ENCODE measurements at places on chromosomes 13 and 19.

- no peak for DNase-seq
These were observed 94.3 kb upstream of the IRS2 start for GRCh38 chr13:109880371-109881346.

DNA sequence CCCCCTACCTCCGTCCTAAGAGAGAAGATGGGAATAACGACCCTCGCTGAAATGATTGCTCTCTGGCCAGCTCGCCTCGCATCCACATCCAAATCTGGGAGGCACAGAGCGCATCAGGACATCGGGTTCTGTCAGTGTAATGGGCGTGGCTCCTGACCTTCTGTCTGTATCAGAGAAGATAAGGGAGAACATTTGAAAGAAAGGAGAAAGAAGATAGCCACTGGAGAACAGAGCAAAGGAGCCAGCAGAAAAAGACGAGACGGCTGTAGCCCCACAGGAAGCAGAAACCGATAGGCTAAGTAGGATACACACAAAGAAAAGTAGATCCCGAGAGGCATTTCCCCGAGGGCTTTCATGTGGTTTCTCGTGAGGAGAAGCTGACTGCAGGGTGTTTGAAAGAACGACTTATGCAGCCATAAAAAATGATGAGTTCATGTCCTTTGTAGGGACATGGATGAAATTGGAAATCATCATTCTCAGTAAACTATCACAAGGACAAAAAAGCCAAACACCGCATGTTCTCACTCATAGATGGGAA, 14.0 kb upstream of the GJB2 start:
- DNase-seq, result no peak

DNA sequence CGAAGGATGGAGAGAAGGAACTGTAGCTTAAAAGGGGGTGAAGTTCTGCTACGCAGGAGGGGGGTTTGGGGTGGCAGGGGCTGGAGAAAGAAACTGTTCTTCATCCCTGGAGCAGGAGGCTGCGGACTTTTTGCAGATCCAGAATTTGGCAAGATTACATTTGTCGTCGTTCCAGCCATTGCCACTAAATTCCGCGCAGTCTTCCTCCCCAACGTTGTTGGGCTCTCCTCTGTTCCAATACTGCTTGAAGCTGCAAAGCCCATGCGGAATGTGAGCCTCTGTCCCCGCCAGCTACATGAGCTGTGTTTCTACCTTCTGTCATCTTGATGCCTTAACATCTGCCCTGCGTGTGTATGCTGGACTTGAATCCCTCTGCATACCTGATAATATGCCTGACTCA, 4.3 kb downstream of the CD209 start:
- DNase-seq, result no peak

GRCh38 chr13:100983111-100983510, 308.5 kb upstream of the TMTC4 start:
- DNase-seq, result no peak

DNA sequence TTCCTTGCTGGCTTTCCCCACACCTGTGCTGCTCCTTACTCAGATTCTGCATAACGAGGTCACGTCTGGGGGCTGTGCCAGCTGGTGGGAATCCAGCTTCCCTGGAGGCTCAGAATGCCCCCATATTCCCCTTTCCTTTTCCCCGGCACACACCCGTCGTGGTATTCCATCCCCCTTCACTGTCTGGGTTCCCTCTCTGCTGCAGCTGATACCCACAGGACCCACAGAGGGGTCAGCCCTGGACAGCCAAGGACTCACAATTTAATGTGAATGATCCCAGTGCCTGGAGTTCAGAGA, 4.2 kb upstream of the MYH14 start:
- no peak for DNase-seq

DNA sequence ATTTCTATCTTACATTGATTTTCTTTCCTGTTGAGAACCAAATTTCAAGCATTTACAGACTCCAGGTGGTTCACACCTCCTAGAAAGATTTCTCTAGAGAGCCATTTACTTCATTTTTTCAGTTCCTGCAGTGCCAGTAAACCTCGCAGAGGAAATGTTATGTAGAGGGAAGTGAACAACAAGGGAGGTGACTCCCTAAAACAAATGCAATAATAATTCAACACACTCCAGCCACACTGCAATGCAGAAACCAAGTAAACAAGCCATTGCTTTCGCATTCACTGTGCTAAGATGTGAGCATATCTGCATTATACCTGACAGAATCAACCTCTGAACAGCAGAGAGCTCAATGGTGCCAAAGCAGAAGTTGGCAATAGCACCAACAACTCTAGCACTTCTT, 215.1 kb downstream of the RBM26 start:
- no peak for DNase-seq

All from activated CD4-positive, alpha-beta memory T cell treated with anti-CD3 and anti-CD28 coated beads, Interleukin-2, amount 10 ng/mL, durations not matched to agents 7 days and 5 days (primary cell).